ENCODE measurements at places on chromosomes 2 and 18. TPM values are rescaled to one million over a fixed set of nuclear protein-coding genes. Genes with fewer than 3 reads are reported as not detected.

GRCh38 chr2:98367721-98368120, 21.5 kb downstream of the CNGA3 start:
- no peak overlapping the region for H3K4me3 ChIP-seq
- no peak overlapping the region for H3K27ac ChIP-seq
- peaks cover 15% of the 10 kb centered on the region for H3K27me3 ChIP-seq
- no peaks in the 10 kb centered on the region for H3K4me1 ChIP-seq
- no peak for DNase-seq

DNA sequence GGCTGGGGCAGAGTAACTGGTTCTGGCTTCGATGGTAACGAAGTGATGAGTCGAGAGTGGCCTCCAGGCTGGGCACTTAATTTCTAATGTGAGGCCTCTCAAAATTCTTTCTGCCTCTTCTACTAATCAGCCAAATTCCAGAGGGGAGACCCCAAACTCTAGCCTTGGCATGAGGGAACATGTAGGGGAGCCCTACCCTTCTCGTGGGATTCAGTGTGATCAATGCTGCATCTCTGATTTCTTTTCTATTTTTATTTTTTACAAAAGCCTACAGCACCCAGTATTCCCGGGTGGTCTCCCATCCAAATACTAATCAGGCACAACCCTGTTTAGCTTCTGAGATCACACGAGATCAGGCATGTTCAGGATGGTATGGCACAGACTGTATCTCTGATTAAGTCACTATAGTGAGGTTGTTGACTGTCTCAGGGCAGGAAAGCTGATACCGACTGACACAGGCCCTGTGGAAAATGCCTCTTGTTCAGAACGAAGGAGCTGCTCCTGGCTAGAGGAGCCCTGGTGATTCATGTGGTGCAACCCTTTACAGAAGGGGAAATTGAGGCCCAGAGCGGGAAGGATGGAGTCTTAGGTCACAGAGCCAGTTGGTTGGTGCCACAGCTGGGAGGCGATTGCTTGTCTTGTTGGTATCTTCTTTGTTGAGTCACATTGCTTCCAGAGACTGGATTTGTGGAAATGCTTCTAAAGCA, 126.3 kb upstream of the HS6ST1 start:
- no peak overlapping the region for H3K27ac ChIP-seq
- no peaks in the 10 kb centered on the region for H3K27me3 ChIP-seq
- no peaks in the 10 kb centered on the region for H3K4me1 ChIP-seq
- H3K4me3 ChIP-seq: no peak overlapping the region
- no peaks in the 10 kb centered on the region for H3K36me3 ChIP-seq
- no peak for DNase-seq

GRCh38 chr2:38100328-38100727, 24.4 kb upstream of the CYP1B1 start:
- DNase-seq: no peak
- peaks cover 24% of the 10 kb centered on the region for H3K27me3 ChIP-seq
- H3K27ac ChIP-seq: no peak overlapping the region
- no peaks in the 10 kb centered on the region for H3K4me1 ChIP-seq
- no peaks in the 10 kb centered on the region for H3K36me3 ChIP-seq

- H3K4me3 ChIP-seq: no peak overlapping the region
- H3K36me3 ChIP-seq: no peaks in the 10 kb centered on the region
- H3K27me3 ChIP-seq: peaks cover 7% of the 10 kb centered on the region
- H3K4me1 ChIP-seq: no peaks in the 10 kb centered on the region
- no peak overlapping the region for H3K27ac ChIP-seq
- no peak for DNase-seq
These were observed 8.2 kb upstream of the KCTD1 start for GRCh38 chr18:26556573-26556972.

GRCh38 chr2:105325389-105325963, 4.1 kb downstream of the TGFBRAP1 start:
- H3K4me1 ChIP-seq: peaks cover 24% of the 10 kb centered on the region
- DNase-seq: no peak
- no peaks in the 10 kb centered on the region for H3K36me3 ChIP-seq
- H3K4me3 ChIP-seq: no peak overlapping the region
- no peak overlapping the region for H3K27ac ChIP-seq

DNA sequence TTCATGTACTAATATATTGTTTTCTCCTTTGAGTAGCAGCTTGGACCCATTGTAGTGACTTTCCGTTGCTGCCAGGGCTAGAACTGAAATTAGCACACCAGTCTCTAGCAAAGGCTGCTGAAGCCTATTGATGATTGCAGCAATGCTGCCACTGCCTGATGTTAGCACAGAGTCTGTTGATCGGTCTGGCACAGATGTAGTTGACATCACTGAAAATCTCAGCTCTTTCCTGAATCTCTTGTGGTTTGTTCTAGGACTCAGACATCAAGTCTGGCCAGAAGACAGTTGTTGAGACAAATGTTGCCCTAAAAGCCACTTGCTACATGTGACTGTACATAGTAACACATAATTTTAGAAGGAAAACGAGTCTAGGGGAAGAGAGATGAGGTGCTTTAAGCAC, 47.2 kb downstream of the VAPA start:
- no peak for DNase-seq
- H3K27ac ChIP-seq: no peak overlapping the region
- H3K4me1 ChIP-seq: peaks cover 3% of the 10 kb centered on the region
- no peak overlapping the region for H3K4me3 ChIP-seq
- no peaks in the 10 kb centered on the region for H3K27me3 ChIP-seq
- H3K36me3 ChIP-seq: no peaks in the 10 kb centered on the region

Gene TPRKB
- polyA plus RNA-seq: 69.0 TPM

Gene RAB6D
- 0.08 TPM for polyA plus RNA-seq

Gene FOXD4L1
- not detected for polyA plus RNA-seq

Data from CD8-positive, alpha-beta memory T cell (primary cell).